ENCODE measurements at places on chromosomes 2 and 18.

DNA sequence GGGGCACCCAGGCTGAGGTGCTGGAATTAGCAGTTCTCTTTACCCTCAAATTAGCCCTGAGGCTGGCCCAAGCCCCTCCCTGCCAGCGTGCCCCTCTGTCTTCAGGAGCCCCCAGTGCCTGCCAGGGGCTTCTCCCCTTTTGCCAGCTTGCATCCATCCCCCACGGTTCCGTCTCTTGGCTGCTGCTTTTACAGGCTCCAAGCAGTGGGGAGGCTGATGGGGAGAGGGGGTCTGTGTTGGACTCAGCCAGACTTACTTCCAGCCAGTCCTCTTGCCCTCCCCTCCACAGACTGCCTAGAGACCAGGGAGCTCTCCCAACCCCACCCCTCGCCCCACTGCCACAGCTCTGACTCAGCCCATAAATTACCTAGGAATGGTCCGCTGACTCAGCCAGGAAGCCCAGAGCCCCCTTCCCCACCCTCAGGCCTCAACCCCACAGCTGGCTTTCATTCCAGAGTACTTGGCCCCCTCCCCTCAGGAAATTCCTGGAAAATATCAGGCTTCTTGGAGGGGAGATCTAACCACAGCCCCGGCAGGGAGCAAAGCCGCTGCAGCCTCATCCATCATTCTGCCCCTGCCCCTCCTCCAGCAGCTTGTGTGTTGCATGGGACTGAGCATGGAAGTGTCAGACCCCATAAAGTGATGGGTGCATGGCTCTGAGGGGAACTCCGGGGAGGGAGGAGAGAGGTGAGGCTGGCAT, 184.6 kb downstream of the ZFP36L2 start:
- no peak for DNase-seq

DNA sequence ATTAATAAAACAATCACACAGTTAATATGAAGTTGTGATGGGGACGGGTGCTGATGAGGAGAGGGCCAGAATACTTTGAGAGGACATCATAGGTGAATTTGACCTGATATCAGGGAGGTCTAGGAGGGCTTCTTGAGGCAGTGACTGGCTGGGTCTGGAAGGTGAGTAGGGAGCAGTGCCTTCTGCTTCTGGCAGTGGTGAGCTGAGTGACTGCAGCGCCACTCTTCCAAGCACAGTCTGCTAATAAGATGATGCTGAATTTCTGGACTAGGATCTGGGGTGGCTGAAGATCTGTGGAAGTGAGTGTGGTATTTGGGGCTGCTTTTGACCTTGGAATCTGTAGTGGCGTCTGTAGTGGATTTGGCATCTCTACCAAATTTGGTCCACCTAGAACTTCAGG, 5.5 kb downstream of the DGKD start:
- DNase-seq = no peak

- DNase-seq = no peak
Measured at GRCh38 chr18:23716966-23717365, 27.7 kb downstream of the LAMA3 start.

DNA sequence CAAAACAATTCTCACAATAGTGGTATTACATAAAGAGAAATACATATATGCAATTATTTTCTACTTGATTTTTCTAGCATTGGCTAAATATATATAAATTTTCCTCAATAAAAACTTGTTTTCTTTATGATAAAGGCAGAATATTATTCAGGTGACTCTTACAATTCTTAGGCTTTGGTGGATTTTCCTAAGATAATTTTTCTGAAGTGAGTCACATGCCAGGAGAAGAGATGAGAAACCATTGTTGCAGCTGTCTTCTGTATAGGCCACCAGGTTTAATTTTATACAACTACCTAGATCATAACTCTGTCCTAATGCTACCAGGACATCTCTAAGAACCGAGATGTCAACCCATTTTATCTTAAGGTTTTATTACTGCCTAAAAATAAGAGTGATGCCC, 552.4 kb upstream of the CDH2 start:
- no peak for DNase-seq

DNA sequence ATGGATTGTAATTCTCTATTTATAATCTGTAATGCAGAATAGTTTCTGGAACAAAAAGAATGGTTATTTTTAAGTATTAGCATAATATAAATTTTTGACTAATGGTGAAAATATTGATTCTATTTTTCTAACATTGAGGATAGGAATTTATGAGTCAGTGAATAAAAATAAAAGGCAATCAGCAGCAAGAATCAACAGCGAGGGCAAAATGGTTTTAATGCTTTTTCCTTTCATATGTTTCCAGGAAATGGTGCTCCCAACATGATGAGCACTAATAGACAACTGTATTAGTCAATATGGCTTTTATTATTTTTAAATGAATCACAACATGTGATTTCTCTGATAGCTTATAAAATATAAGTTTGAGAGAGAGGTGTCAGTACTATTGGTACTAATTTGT, 90.7 kb upstream of the TFPI start:
- no peak for DNase-seq

DNA sequence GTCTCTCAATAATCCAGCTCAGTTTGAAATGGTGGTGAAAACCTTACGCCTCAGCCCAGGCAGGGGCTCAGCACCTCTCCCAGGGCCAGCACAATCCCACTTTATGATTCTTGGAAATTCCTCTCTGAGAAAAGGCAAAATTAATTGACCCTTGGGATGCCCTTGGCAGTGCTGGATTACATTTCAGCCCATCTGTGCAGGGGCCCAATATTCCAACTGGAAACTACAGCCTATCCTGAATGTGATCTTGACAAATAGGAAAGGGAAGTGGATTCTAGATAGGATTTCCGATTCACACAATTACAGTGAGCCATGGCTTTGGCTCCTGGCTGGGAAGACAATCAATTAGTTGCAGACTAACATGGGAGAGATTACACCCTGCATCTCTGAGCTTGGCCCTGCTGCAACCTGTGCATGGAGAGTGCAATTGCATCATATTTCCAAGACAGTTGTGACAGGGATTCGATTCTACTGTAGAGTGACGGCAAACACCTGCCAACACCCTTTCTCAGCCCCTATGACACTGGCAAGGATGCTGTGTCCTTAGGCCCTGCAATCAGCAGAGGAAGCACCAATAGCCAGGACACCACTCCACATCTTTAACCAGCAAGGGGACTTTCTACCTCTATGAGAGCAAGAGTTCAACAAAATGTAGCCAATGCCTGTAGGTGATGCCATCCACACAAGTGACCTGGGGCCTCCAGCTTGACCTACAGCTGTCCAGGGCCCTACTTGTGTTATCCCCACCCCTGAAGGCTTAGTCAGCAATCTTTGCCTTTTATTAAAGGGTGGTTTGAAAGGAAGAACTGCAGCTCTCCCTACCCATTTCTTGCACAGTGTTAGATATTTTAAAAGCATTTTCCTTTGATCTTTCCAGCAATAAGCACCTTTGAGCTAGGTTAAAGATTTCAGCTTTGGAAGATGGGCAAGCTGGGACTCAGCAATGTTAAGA, 187.2 kb upstream of the HS6ST1 start:
- DNase-seq = no peak

DNA sequence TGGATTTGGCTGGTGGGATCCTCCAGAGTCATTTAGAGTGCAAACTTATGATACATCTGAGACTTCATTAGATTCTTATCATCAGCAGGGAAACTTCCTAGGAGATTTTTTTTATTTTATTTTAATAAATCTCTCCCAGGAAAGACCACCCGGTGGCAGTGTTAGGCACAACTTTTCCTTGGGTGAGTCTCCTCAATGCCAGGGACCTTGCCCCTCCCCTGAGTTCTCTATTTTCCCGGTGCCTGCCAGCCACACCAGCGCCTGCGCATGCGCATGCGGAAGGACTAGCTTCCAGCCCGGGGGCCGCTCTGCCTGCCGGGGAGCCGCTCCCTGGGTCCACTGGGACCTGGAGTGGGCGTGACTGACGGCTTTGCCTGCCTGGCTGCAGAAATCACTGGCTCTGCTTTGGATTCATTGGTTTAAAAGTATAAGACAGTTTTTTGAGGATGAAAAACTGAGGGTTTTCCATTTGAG, 86.6 kb downstream of the TMEM182 start:
- no peak for DNase-seq

- DNase-seq = no peak
Measured at GRCh38 chr2:112547333-112547732, 5.1 kb downstream of the POLR1B start.

DNA sequence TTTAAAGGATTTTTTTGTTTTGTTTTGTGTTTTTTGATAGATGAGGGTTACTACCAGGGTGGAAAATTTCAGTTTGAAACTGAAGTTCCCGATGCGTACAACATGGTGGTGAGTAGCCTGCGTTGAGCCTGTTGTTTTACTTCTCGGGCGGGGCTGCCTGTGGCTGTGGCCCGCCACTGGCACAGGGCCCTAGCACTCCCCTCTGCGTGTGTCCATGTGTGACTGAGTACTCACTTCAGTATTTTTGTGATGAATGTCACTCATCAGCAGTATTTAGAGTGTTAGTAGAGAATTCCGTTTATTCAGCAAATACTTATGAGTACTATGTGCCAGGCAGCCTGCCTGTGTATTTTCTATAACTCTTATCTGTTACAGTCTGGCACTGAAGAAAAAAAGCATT, 44.3 kb upstream of the SCLY start:
- DNase-seq = no peak

DNA sequence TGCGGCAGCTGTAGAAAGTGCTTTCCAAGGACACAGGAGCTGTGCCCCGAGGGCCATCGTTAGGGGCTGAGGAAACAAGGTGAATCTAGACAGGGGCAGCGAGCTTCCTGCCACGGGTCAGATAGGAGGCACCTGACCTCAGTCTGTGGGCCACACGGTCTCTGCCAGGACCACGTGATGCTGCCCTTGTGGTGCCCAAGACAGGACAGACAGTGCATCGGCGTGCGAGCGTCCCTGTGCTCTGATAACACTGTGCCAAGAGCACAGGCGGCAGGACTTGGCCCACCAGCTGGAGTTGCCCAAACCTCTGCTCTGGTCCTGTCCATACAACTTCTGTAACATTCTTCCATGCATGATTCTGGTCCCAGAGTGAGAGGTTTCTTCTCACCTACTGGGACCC, 225.4 kb downstream of the TWIST2 start:
- no peak for DNase-seq

GRCh38 chr2:11980809-11981208, 234.4 kb downstream of the LPIN1 start:
- no peak for DNase-seq

- no peak for DNase-seq
Measured at GRCh38 chr2:225052703-225053102, 10.4 kb upstream of the DOCK10 start.

DNA sequence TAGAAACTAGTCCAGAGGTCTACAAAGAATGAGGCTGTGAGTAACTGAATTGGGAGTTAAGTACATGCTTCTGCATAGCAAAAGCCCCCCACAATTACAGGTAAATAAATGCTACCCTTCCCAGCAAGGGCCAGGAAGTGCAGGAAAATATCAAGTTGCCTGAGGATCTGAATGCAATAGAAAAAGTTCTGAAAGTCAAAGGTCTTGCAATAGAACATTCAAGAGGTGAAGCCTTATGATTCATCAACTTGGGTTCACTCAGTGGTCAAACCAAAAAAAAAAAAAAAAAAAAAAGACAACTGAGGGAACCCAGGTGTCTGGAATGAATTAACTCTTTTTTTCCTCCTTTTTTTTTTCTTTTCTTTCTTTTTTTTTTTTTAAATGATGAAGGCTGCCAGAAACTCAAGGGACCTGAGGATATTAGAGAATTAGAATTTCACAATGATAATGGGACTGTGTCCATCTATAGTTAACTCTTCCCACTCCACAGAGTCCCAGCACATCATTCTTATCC, 42.9 kb upstream of the RFX8 start:
- DNase-seq = no peak

DNA sequence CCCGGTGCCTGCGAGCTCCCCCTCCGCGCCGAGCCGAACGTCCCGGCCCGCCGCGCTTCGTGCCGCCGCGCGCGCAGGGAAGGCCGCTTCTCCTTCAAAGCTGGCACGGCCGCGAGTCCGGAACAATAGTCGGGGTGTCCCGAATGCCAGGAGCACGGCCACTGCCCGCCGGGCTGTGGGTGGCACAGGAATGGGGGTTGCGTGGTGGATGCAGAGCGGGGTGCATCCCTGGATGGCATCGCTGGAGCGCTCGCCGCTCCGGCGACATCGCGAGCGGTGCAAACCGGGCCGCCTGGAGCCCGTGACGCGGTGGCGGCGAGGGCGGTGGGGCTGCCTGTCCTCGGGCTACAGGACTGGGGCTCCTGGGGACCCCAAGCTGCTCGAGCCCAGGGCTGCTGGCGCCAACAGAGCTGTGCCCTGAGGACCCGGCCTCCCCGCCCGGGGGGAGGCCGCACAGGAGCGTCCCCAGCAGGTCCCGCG, 1.1 kb upstream of the SATB2 start:
- no peak for DNase-seq

- DNase-seq = no peak
Measured at GRCh38 chr2:113206251-113206650, 32.5 kb downstream of the PSD4 start.

DNA sequence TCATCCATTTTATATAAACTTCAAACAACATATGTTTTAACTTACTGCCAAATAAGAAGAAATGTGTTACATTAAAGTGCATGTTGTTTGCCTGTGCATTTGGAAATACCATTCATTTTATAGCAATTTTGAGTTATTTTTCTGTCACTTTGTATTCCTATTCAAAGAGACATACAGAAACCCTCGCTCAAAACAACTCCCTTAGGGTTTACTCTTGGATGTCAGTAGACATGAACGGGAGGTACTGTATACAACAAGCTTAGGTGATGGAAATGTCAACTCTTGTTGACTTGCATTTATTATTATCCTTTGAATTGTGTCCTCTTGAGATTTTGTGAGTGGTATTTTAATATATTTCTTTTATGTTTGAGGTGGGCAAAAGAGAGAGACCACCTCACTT, 132.3 kb downstream of the CAMKMT start:
- DNase-seq = no peak

- no peak for DNase-seq
Measured at GRCh38 chr2:240988571-240989271, 9.7 kb upstream of the SNED1 start.

DNA sequence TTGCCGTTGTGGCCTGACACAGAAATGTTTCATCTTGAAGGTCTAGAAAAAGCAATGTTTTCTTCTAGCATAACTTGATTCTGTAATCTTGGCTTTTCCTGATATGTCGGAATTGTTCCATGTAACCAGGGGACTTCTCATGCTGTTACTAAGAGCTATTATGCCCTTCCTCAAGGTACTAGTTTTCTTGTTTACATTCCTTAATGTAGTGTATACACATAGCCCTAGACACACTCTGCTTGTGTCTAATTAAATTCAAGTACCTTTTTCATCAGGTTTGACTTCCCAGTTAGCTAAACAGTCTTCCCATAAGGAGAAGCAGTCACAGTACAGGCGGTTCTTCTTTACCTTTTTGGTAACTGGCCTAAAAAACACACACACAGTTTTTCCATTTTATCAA, 122.8 kb upstream of the MSH6 start:
- DNase-seq = no peak

DNA sequence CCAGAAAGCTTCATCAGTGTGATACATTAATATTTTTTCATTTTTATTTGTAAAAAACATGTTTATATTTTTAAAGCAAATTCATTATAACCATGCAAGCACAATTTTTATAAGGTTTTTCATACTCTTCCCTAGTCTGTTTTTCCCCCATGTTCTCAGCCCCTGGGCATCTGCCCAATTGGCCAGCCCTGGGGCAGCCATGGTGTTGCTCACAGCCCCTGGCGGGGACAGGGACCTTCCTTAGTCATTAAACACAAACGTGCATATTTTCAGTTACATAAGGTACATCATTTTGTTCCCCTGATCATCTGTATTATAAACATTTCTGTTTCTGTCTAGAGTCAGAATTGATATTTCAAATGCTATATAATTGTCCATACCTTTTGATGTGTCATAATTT, 150.0 kb downstream of the ESCO1 start:
- no peak for DNase-seq

GRCh38 chr2:127047716-127048617, 59.0 kb downstream of the BIN1 start:
- peak; percentile 6 for DNase-seq
